ENCODE measurements at places on chromosomes 6 and 20.

DNA sequence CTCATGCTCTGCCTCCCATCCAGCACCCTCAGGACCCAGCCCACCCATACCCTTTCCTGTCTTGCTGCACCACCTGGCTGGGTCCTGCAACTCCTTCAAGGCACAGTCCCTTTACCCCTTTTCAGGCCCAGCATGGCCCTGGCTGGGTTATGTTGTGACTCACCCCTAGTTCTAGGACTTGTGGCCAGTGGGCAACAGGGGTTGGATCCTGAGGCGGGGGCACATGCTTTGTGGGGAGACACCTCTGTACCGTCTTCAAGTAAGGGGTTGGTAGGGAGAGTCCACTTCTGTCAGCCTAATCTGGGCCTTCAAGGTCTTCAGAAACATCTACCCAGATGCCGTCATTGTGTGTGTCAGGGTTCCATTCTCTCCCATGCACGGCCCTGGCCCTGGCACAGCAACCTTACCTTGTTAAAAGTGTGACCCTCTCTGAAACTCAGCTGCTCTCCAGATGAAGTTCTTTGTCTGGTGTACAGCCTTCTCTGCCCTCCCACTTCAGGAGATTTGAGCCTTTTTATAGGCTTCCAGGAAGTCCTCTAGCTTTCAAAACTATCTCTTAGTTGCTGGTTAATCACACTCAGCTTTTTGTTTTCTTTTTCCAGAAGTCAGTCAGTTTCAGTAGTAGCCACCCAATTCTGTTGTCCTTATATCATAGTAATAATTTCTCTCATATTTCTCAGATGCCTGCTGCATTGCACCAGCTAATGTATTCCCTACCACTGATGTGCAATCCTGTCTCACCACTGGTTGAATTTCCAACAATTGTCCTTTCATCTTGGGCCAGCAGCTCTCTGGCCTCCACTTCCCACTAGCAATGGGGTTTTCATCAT is 107.3 kb downstream of the NRN1 start:
- H3K4me3 ChIP-seq = no peak overlapping the region
- DNase-seq = no peak
- H3K36me3 ChIP-seq = no peaks in the 10 kb centered on the region
- H3K4me1 ChIP-seq = no peaks in the 10 kb centered on the region

DNA sequence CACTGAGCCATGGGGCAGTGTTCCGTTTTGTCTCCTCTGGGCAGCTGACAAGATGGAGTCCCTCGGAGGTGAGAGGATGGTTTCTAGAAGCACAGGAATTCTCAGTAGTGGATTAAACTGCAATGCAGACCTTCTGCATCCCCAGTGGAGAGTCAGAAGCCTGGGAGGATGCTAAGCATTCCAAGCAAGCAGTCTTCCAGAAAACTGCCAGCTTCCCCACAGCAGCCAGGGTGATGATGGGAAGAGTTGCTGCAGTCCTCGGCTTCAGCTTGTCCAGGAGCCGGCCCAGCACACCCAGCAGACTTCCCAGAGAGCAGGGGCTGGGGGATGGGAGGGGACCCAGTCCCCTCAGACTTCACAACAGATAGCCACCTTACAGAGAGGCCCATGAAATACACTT is 163.6 kb downstream of the LY86 start:
- no peak for DNase-seq
- no peak overlapping the region for H3K27ac ChIP-seq
- no peaks in the 10 kb centered on the region for H3K36me3 ChIP-seq
- no peak overlapping the region for H3K4me3 ChIP-seq

DNA sequence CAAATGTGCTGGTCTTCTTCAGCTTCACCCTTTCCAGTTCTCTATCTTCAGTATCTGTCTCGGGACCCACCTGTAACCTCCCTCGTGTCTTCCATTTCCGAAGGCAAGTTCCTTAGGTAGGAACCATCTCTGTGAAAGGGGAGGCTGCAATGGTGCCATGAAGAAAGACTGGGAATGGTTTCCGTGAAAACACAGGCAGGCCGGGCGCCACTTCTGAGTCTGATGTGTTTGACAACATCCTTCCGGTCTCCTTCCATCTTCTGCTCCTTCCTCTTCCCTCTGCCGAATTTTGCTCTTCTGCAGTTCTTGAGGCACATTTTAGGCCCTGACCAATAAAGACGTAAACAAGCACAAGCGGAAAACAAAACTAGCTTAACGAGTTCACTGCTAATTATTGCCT is 328.0 kb downstream of the THBS2 start:
- no peak overlapping the region for H3K4me3 ChIP-seq
- H3K27me3 ChIP-seq = no peaks in the 10 kb centered on the region
- H3K36me3 ChIP-seq = no peaks in the 10 kb centered on the region
- H3K27ac ChIP-seq = no peak overlapping the region
- H3K4me1 ChIP-seq = no peaks in the 10 kb centered on the region

DNA sequence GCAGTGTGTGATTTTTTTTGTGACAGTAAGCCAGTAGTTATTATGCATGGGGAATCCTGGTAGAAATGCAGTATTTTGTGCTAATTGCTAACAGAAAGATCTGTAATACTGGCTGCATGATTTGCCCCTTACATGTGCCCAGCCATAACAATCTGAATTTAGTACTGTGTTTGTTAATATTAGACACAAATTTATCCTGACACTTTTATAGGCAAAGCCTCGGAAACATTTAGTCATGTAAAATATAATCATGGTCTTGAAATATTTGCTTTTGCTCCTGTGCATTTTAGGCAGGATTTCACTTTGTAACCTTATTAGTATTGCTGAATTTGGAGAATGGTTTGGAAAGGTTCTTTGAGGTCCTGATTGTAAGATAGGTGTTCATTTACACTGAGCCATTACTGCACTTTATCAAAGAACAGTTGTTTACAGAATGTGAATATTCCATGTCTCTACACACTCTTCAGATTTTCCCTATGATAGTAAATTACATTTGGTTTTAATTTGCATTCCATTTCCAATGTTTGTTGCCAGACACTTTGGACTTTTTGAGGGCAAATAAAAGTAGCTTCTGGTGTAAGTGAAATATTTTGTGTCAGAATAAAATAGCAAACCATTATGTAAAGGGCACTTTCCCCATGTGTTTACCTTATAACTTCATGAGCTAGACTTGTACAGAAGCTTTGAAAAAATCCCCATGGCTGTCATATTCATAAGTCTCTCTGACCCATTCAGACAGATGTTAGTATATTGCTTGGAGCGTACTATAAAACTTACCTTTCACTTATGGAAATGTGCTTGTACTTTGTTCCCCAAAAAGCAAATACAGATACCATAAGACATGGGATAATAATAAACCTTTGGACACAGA is 349.9 kb downstream of the ARHGAP18 start:
- H3K27ac ChIP-seq = no peak overlapping the region
- H3K4me1 ChIP-seq = peaks cover 18% of the 10 kb centered on the region
- no peak for DNase-seq

GRCh38 chr20:5833309-5833941 is 83.2 kb downstream of the SHLD1 start:
- H3K27ac ChIP-seq = peak overlapping the region; percentile 85
- peaks cover 21% of the 10 kb centered on the region for H3K4me1 ChIP-seq
- H3K4me3 ChIP-seq = no peak overlapping the region
- DNase-seq = no peak
- no peaks in the 10 kb centered on the region for H3K36me3 ChIP-seq

DNA sequence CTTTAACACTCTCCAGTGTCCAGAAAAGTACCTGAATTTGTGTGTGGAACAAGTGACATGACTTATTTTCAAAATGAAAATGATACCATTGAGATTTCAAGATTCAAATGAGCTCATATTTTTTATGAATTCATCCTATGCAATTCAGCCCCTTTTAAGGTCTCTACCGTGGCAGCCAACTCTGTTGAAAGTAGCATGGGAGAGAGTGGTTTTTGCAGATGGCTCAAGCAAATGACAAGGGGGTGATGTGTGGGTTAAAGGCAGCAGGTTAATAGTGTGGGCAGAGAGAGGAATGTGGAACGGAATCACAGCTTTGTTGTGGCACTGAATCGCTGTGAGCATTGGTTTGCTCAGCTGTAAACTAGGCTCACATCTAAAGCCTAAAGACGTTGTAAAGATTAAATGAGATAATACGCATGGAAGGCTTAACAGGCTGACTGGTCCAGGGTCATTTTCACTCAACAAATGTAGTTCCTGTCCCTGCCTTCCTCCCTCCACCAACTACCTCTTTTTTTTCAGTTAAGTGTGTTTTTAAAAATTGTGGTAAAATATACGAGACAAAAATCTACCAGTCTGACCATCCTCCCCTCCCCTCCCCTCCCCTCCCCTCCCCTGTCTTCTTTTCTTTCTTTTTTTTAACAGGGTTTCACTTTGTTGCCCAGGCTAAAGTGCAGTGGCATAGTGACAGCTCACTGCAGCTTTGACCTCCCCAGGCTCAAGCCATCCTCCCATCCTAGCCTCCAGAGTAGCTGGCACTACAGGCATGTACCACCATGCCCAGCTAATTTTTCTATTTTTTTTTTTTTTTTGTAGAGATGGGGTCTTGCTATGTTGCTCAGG is 114.7 kb upstream of the ZNF217 start:
- no peak overlapping the region for H3K27ac ChIP-seq
- H3K4me3 ChIP-seq = no peak overlapping the region
- H3K27me3 ChIP-seq = no peaks in the 10 kb centered on the region

DNA sequence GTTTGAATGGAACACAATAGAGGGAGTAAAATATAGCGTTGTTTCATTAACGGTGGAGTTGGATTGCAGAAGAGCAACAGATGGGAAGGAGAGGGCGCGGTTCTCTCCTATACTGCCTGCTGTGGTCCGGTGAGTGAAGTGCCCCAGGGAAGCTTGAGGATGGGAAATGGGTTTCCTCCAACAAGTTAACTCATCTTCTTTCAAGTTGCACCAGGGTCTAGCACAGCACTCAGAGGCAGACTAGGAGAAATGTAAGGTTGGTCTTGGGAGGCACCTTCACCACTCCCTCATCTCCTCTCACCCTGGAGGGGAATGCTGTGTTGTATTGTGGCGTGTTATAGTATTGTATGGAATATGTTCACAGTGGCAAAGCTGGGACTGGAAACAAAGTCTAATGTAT is 96.9 kb upstream of the SLC24A3 start:
- no peaks in the 10 kb centered on the region for H3K36me3 ChIP-seq
- H3K27ac ChIP-seq = no peak overlapping the region
- H3K4me1 ChIP-seq = no peaks in the 10 kb centered on the region

GRCh38 chr6:20402342-20403069 is 827 bp downstream of the E2F3 start:
- peaks cover 15% of the 10 kb centered on the region for H3K4me1 ChIP-seq
- no peaks in the 10 kb centered on the region for H3K27me3 ChIP-seq
- peak; percentile 70 for DNase-seq

DNA sequence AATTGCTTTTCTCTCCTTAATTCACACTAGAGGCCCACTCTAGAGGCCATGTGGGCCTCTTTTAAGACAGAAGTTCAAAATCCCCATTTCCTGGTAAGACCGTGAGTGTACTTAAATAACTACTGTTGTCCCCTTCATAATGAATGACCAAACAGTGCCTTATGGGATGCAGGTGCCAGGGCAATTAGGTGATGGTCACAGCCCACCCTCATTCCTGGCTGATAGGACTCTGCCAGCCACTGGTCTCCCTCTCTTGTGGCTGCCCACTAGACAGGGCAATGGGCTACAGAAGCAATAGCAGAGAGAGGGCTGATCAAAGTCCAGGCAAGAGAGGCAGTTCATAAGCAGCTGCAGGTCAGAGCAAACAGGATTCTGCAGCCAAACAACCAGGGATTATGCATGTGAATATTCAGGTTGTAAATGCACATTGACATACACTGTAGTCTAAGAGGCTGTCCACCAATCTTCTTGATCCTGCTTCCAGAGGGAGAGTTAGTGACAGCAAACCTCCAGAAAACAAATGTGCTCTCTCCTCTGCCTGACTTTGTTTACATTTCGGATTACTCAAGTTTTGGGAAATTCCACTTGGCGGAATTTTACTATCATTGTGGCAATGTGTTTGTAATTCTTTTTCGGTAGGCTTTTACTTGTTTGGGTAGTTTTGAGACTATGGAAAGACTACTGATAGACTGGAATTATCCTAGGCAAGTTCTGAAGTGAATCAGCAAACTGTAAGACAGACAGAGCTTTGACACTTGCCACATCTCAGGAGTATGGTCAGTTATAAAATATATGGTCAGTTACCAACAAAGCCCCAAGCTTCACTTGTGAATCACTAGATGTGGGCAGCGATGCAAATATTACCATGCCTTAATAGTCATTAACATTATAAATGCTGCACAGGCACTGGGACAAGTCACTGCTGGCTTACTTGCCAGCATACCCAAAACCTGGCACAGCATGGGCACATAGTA is 12.8 kb downstream of the PTPRK start:
- peaks cover 33% of the 10 kb centered on the region for H3K4me1 ChIP-seq
- H3K4me3 ChIP-seq = no peak overlapping the region
- H3K27ac ChIP-seq = no peak overlapping the region
- no peaks in the 10 kb centered on the region for H3K36me3 ChIP-seq

- H3K27ac ChIP-seq = no peak overlapping the region
- H3K4me1 ChIP-seq = no peaks in the 10 kb centered on the region
- no peaks in the 10 kb centered on the region for H3K36me3 ChIP-seq
- H3K4me3 ChIP-seq = no peak overlapping the region
- H3K27me3 ChIP-seq = peaks cover 5% of the 10 kb centered on the region
These were observed 6.9 kb upstream of the MANBAL start for GRCh38 chr20:37282556-37282955.

- H3K27ac ChIP-seq = peak overlapping the region; percentile 27
- H3K27me3 ChIP-seq = no peaks in the 10 kb centered on the region
- H3K4me1 ChIP-seq = no peaks in the 10 kb centered on the region
These were observed 8.7 kb upstream of the RAMACL start for GRCh38 chr6:166595061-166595780.

Data from heart left ventricle (tissue), 16 donors.